ENCODE measurements at places on chromosomes 2 and 18.

GRCh38 chr18:11980163-11980493 is 1.2 kb upstream of the IMPA2 start:
- H3K4me1 ChIP-seq = peaks cover 10% of the 10 kb centered on the region
- DNase-seq = no peak
- H3K27ac ChIP-seq = peak overlapping the region; percentile 94
- no peaks in the 10 kb centered on the region for H3K36me3 ChIP-seq
- H3K27me3 ChIP-seq = no peaks in the 10 kb centered on the region

GRCh38 chr2:138365581-138365980 is 136.0 kb upstream of the SPOPL start:
- H3K27ac ChIP-seq = no peak overlapping the region
- H3K4me1 ChIP-seq = peaks cover 23% of the 10 kb centered on the region
- H3K4me3 ChIP-seq = no peak overlapping the region
- no peaks in the 10 kb centered on the region for H3K27me3 ChIP-seq
- no peaks in the 10 kb centered on the region for H3K36me3 ChIP-seq

- H3K27me3 ChIP-seq = peaks cover under 1% of the 10 kb centered on the region
- no peak overlapping the region for H3K4me3 ChIP-seq
- H3K36me3 ChIP-seq = no peaks in the 10 kb centered on the region
- H3K4me1 ChIP-seq = peaks cover 8% of the 10 kb centered on the region
- H3K27ac ChIP-seq = no peak overlapping the region
- peak; percentile 18 for DNase-seq
Observed at GRCh38 chr2:234502919-234503285, 6.0 kb upstream of the ARL4C start.

DNA sequence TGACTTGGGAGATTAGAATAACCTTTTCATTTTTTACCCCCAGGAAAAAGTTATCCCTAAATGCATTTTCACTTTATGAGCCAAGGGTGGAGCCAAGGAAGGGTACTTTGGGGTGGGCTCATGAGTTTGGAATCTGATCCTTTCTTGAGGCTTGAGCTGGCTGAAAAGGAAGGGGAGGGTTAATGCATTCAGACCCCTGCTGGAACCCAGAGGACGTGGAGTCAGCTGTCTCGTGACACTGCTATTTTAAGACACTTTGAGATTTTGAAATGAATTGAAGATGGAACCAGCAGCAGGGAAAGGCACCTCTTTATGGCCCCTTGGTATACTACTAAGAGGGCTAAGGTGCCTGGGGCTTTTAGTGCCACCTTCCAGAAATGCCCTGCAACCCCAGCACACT is 90.4 kb downstream of the MARCHF4 start:
- no peak overlapping the region for H3K27ac ChIP-seq
- H3K36me3 ChIP-seq = no peaks in the 10 kb centered on the region
- H3K4me3 ChIP-seq = no peak overlapping the region
- no peaks in the 10 kb centered on the region for H3K4me1 ChIP-seq
- no peaks in the 10 kb centered on the region for H3K27me3 ChIP-seq

- H3K27ac ChIP-seq = no peak overlapping the region
- DNase-seq = no peak
- no peak overlapping the region for H3K4me3 ChIP-seq
- H3K36me3 ChIP-seq = no peaks in the 10 kb centered on the region
- H3K27me3 ChIP-seq = peaks cover 15% of the 10 kb centered on the region
Observed at GRCh38 chr2:2639251-2640139, 308.4 kb upstream of the MYT1L start.

DNA sequence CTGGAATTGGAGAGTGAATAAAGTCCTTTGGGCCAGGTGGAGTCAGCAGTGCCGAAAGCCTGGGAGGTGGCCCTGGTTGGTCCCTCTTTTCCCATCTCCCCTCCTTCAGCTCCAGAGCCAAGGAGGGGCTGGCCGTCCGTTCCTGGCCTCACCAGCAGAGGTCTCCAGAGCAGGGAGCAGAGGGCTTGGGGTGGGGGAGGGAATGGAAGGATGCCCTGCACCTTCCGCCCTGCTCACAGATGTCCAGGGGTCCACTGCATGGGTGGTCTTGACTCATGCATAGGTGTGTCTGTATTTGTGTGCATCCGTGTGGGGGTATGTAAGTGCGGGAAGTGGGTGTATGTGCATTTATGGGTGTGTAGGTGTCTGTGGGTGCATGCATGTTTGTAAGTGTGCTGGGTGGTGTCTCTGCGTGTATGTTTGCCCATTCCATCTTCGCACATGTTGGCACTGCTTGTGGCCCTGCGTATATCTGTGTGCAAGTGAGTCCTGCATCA is 201.8 kb downstream of the ZFP36L2 start:
- H3K27me3 ChIP-seq = no peaks in the 10 kb centered on the region
- H3K36me3 ChIP-seq = no peaks in the 10 kb centered on the region
- peak; percentile 75 for DNase-seq

GRCh38 chr2:147829106-147829505 is 15.7 kb upstream of the ACVR2A start:
- H3K27me3 ChIP-seq = no peaks in the 10 kb centered on the region
- no peaks in the 10 kb centered on the region for H3K4me1 ChIP-seq
- H3K27ac ChIP-seq = no peak overlapping the region
- no peaks in the 10 kb centered on the region for H3K36me3 ChIP-seq

DNA sequence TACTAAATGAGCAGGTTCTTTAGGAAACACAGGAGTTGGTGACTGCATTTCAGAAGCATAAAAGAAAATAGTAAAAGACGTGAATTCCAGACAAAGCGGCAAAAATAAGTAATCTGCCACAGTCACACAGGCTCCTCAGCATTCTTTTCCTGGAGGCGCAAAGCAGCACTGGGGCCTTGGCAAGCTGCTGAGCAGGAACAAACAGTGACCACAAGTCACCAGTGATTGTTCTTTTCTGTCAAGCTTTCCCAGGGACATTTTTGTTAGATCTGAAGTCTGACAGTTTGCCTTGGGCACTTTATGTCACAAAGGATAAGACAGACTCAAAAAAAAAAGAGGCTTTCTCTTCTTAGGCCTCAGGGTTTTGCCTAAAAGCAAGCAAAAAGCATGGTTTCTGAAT is 216.2 kb downstream of the CDH20 start:
- no peak for DNase-seq
- H3K4me3 ChIP-seq = no peak overlapping the region
- no peaks in the 10 kb centered on the region for H3K36me3 ChIP-seq
- no peak overlapping the region for H3K27ac ChIP-seq

GRCh38 chr2:224881846-224882245 is 160.4 kb downstream of the DOCK10 start:
- peaks cover 6% of the 10 kb centered on the region for H3K36me3 ChIP-seq
- H3K27ac ChIP-seq = peak overlapping the region; percentile 90
- H3K4me1 ChIP-seq = peaks cover 48% of the 10 kb centered on the region
- peak overlapping the region; percentile 17 for H3K4me3 ChIP-seq
- no peak for DNase-seq
- H3K27me3 ChIP-seq = no peaks in the 10 kb centered on the region
